Chondrocyte (in vitro differentiated cells): ENCODE measurements at places on chromosomes 7 and 10. TPM values are rescaled to one million over a fixed set of nuclear protein-coding genes. Genes with fewer than 3 reads are reported as not detected.
A peak's percentile ranks its signal among the peaks of the same experiment; 100 is the strongest.

GRCh38 chr7:132381742-132382472 is 194.4 kb downstream of the PLXNA4 start:
- DNase-seq: no peak

CCDC172 gene
- total RNA-seq: not detected in 3 replicates

ABCC2 gene
- 0.57 to 0.69 TPM (median 0.63 TPM) in 3 replicates for total RNA-seq

GRCh38 chr7:107613948-107614347 is 33.9 kb downstream of the BCAP29 start:
- no peak for DNase-seq

- DNase-seq: no peak
These were observed 41.4 kb downstream of the EXOC4 start for GRCh38 chr7:133294234-133294633.

CPVL gene
- total RNA-seq: 4.9 to 5.9 TPM (median 5.0 TPM) in 3 replicates

DNAH11 gene
- 0.02 TPM in 1 of 3 replicates, not detected in the others for total RNA-seq

BEND7 gene
- 9.7 to 15.8 TPM (median 12.3 TPM) in 3 replicates for total RNA-seq

GIMAP6 gene
- total RNA-seq: not detected in 3 replicates

LRMDA gene
- 0.34 to 3.5 TPM (median 2.8 TPM) in 3 replicates for total RNA-seq

DNA sequence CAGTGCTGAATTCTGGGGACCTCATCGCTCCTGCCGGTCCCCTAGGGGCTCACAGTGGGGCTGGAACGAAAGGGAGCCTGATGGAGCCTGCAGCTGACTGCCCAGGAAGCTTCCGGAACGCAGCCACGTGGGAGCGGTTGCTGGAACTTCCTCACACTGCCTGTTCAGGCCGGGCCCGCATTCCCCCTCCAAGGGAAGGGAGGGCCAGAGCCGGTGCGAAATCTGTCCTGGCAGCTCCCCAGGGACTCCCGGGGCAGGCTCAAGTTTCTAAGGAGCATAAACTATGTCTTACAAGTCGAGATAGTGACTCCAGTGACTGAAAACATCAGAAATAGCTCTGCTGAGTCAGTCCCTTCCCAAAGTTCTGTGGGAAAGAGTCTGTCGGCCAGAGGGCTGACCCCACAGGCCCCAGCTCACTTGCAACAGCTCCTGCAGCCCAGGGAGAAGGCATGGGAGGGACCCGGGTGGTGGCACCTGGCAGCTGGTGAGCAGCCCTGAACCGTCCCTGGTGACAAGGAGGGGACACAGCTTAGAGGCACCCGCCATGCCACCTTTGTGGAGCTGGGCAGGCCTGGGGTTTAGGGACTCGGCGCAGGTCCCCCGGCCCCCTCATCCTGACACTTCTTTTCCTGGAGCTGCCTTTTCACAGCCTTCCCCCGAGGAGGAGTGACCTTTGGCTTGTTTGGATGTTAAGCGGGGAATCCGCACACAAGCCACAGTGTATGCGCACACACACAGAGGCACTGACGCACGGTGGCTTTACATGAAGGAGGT is 47.6 kb downstream of the PDGFA start:
- DNase-seq: peak; percentile 94

DNA sequence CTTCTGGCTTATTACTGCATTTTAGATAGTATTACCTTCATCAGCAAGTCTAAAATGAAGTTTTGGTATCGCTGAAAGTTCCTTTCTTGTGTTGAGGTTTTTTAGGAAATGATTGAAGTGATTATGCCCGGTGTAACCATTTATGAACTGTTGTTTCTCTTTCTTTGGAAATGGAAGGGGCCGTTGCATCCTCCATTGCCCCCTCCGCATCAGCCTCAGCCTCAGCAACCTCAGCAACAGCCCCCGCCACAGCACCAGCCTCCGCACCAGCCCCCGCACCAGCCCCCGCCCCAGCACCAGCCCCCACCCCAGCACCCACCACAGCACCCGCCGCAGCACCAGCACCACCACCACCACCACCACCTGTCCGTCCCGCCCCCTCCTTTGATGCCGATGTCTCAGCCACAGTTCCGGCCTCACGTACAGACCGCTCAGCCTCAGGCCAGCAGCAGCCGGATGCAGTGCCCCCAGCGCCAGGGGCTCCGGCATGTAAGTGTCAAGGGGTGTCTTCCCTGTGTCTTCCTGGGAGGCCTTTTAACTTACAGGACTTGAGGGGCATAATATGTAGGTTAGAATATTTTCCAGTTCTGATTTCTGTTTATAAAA is 72.6 kb downstream of the SHH start:
- DNase-seq: no peak

CUZD1 gene
- total RNA-seq: not detected in 3 replicates

SLC26A3 gene
- total RNA-seq: not detected in 3 replicates
